ENCODE measurements at places on chromosomes 7 and 10.

GRCh38 chr7:26397332-26397731 is 105.7 kb downstream of the SNX10 start:
- H3K27ac ChIP-seq: no peak overlapping the region
- no peak for DNase-seq
- no peaks in the 10 kb centered on the region for H3K36me3 ChIP-seq
- H3K4me3 ChIP-seq: no peak overlapping the region
- no peaks in the 10 kb centered on the region for H3K27me3 ChIP-seq
- no peaks in the 10 kb centered on the region for H3K4me1 ChIP-seq

- H3K27me3 ChIP-seq: no peaks in the 10 kb centered on the region
- no peak overlapping the region for H3K27ac ChIP-seq
- H3K4me3 ChIP-seq: no peak overlapping the region
- no peaks in the 10 kb centered on the region for H3K4me1 ChIP-seq
- no peaks in the 10 kb centered on the region for H3K36me3 ChIP-seq
Measured at GRCh38 chr7:22296916-22297315, 60.0 kb downstream of the RAPGEF5 start.

DNA sequence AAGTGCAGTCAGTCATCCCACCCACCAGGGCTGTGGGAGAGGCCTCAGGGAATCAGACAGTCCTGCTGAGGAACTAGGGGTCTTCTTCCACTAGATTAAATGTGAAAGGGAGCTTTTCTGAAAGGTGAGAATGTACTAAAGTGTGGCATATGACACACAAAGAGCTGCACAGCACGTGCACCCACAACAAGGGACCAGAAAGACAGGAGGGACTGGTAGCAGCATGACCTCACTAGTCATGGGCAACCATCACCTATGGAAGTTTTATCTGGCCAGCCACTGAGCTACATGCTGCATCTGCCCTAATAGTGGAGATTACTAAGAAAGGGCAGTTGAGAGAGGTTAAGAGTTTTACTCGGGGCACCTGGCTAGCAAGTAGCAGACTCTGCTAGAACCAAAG is 204.4 kb upstream of the AOAH start:
- H3K36me3 ChIP-seq: no peaks in the 10 kb centered on the region
- no peak for DNase-seq
- H3K27me3 ChIP-seq: no peaks in the 10 kb centered on the region
- no peak overlapping the region for H3K27ac ChIP-seq
- H3K4me1 ChIP-seq: peaks cover 3% of the 10 kb centered on the region
- no peak overlapping the region for H3K4me3 ChIP-seq

DNA sequence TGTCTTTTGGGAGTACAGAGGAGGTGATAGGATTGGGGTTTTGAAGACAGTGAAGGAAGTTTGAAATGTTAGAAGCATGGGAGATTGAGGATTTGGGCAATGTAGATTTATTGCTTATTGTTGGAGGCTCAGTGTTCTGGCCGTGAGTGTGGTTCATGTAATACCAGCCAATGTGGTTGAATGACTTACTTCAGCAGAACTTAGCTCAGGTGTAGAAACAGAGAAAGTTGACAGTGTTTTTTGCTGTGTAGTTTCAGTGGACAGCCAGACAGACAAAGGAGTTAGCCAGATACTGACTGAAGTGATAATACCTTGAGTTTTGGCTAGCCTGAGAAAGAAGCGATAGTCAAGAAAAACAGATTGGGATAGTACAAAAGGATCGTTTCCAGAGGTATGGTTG is 88.5 kb downstream of the AHCYL2 start:
- H3K36me3 ChIP-seq: no peaks in the 10 kb centered on the region
- H3K4me3 ChIP-seq: no peak overlapping the region
- H3K27ac ChIP-seq: no peak overlapping the region
- no peak for DNase-seq

- H3K4me3 ChIP-seq: no peak overlapping the region
- peaks cover 66% of the 10 kb centered on the region for H3K4me1 ChIP-seq
- no peak for DNase-seq
- H3K36me3 ChIP-seq: peaks cover 11% of the 10 kb centered on the region
Measured at GRCh38 chr10:124681626-124682552, 62.3 kb downstream of the FAM53B start.

DNA sequence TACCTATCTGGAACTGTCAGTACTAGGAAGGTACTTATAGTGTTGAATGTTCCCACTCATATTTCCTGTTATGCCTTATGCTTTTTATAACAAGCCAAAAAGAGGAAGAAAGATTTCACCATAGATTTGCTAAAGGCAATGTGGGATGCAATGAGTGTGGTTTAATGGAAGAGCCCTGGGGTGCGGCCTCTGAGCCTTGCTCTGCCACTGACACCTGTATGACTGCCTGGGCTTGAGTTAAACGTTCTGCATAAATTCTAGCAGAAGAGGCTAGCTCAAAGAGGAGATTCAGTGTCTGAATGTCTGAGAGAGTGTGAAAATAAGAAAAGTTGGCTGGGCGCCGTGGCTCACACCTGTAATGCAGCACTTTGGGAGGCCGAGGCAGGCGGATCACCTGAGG is 143.8 kb downstream of the TPST1 start:
- H3K27ac ChIP-seq: no peak overlapping the region
- H3K36me3 ChIP-seq: no peaks in the 10 kb centered on the region

GRCh38 chr10:109968953-109969759 is 38.6 kb upstream of the ADD3 start:
- no peaks in the 10 kb centered on the region for H3K36me3 ChIP-seq
- H3K27me3 ChIP-seq: no peaks in the 10 kb centered on the region
- no peak for DNase-seq
- no peak overlapping the region for H3K4me3 ChIP-seq

DNA sequence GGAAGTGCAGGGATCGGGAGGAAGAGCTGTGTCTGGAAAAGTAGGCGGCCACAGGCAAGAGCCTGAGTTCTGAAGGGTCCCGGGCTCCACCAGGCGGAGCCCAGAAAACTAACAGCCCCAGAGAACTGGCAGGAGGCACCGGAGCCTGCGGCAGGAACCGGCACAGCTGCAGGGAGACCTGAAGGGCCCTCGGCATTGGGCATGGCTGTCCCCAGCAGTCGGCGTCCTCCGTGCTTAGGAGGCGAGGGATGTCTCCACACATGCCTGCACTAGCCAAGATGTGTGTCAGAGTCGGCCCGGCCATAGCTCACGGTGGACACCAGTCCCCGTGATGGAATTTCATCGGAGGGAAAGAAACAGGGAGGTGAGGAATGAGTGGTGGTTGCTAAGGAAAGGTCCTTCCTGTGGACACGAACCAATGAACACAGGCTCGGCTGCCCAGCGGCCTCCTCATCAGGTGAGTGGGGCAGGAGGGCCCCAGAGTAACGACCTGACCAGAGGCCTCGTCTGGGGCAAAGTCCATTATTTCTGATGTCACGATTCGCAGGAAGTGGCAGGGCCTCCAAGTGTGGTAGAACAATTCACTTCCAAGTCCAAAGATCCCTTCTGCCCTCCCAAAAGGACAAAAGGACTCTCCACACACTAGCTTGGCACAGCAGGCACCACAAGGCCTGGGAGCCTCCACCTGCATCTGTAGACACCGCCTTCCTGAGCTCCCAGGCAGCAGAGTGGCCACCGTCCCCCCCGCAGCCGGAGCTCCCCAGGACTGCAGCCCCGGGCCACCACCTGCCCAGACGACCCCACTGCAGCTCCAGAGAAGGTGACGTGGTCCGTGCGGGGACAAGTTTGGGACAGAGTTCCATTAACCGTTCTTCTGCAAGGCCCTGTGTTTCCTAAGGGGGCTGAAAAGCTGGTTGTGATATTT is 444.2 kb downstream of the PTPRN2 start:
- H3K27ac ChIP-seq: no peak overlapping the region
- no peak for DNase-seq
- no peak overlapping the region for H3K4me3 ChIP-seq
- H3K27me3 ChIP-seq: no peaks in the 10 kb centered on the region

DNA sequence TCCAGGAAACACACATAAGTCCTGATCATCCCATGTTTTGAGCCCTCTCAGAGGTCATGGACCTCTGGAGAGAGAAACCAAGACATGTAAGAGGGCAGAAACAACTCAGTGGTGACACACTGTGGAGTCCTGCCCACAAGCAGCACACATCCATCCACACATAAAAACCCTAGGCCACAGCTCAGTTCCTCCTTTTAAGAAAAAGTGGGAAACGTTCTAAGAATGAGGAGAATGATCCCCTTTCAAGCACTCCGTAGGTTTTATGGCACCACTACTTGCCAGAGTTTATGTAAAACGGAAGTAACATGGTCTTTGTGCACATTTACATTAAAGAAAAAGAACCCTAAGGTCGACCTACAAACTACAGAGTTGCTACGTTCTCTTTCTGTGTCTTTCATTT is 19.9 kb downstream of the ATAD1 start:
- no peak for DNase-seq
- H3K27me3 ChIP-seq: no peaks in the 10 kb centered on the region
- H3K27ac ChIP-seq: no peak overlapping the region
- H3K4me1 ChIP-seq: peaks cover 15% of the 10 kb centered on the region
- no peaks in the 10 kb centered on the region for H3K36me3 ChIP-seq

DNA sequence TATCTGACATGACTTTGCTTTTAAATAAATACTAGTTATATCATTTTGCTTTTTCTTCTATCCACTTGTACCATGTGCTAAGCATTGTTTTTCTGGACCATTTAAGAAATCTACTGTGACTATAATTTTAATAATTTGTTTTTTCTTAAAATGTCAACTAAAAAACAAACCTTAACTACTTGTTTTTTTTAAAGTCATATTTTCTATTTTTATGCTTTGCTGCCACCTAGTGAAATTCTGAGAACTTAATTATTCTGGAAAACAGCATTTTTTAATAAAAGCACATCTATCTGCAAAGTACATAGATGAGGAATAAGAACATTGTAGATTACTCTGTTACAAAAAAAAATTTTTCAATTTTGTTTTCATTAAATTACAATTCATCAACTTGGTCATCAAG is 47.4 kb downstream of the ORC5 start:
- H3K27ac ChIP-seq: no peak overlapping the region
- DNase-seq: peak; percentile 13
- H3K4me3 ChIP-seq: no peak overlapping the region
- H3K36me3 ChIP-seq: peaks cover 20% of the 10 kb centered on the region
